ENCODE measurements at places on chromosomes 5 and 9.

DNA sequence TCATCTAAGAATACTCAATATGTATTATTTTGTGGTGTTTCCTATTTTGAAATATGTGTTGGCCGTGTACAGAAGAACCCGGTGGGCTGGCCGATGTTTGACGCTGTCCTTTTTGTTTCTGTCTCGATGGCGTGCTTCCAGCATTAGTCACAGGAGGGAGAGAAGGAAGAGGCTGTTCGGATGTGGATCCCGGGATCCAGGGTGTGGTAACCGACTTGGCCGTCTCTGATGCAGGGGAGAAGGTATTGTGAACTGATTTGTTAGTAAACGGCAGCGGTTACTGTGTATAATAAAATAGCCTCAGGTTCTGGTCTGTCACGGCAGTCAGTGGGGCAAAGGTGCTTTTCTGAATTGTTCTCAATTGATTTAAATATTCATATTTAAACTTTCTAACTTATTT is 275.0 kb downstream of the ARHGEF28 start:
- no peak for DNase-seq

DNA sequence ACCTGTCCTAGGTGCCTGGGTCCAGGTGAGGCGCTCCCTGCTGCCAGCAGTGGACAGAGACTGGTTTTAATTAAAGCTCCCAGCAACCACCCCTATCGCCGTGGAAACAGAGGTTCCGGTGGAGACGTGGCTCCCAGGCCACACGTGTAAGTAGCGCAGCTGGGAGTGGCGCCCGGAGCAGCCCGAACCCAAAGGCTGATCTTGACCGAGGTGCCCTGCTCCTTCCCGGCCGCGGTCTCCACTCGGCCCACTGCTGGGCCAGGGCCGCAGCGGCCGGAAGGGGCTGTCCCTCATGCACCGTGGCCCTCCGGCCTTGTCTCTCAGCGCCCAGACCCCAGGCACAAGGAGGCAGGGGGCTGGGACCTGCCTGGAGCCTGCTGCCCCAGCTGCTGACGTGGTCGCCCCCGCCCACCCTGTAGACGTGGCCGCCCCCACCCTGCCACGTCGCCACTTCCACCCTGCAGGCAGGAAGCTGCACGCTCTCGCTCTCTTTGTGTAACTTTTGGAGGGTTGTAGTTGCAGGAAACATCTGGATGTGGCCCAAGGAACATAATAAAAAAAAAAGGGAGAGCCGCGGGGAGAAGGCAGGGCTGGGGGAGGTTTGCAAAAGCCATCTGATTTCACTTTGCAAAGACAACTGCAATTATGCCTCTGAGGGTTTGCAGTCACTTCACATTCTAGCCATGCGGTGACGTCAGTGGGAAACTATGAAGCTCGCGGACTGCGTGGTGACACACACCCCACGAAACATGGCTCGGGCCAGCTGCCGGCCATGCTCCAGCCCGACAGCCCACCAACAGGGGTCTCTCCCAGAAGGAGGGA is 129.9 kb downstream of the RXRA start:
- DNase-seq = peak; percentile 96

DNA sequence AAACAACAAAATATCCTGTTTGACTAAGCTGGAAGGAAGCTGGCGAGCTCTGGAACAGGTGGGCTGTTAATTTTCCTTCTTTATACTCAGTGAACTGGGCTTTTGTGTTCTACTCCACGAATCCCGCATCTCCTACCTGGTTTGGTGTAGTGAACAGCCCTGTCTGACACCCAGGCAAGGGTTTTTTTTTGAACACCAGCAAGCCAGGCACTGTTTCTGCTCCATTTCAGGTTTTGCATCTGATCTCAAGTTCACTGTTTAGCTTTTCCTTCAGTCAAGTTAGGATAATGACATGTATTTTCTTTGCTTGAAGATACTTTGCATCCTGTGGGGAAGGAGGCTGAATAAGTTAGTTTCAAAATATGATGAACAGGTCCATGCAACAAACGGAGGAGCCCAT is 204.5 kb downstream of the SEMA6A start:
- no peak for DNase-seq

- DNase-seq = no peak
Observed at GRCh38 chr9:8751406-8751930, 951.9 kb upstream of the DMAC1 start.

DNA sequence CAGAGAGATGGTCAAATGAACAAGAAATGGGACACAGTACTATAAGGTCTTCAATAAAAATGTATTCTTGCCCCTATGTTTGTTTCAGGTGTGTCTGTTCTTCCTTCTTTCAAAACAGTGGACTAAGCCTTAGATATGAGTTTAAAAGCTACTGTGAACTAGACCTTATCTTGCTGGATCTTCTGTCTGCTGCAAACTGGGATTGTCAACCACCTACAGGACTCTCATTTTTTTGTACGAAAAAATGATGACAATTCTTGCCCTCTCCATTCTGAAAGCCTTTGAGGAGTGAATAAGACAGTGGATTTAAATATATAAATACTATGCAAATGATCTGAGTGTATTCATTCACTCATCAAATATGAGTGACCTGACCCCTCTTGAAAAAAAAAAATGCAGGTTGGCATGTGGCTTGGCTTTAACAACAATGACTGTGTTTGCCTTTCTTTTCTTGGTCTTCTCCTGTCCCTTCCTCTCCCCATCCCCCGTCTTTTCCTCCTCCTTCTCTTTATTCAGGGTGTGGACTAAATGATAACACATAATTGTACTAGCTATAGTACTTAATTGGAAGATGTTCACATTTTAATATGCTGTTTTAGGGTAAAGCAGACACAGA is 235.5 kb upstream of the TRIM32 start:
- no peak for DNase-seq

DNA sequence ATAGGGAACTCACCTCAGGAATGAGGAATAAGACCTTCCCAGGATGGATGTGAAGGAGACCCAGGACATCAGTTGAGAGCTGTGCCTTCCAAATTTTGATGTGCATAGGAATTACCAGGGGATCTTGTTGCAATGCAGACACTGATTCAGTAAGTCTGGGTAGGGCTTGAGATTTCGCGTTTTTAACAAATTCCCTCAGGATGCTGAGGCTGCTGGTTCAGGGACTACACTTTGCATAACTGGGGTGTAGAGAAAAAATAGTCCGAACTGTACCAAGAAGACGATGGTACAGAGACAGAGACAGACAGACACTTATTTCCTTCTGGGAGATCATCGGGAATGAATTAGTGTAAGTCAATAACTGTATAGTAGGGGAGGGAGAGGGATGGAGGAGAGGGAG is 82.3 kb upstream of the FREM1 start:
- no peak for DNase-seq

- no peak for DNase-seq
Observed at GRCh38 chr5:139797335-139797734, 1.7 kb downstream of the PSD2 start.

DNA sequence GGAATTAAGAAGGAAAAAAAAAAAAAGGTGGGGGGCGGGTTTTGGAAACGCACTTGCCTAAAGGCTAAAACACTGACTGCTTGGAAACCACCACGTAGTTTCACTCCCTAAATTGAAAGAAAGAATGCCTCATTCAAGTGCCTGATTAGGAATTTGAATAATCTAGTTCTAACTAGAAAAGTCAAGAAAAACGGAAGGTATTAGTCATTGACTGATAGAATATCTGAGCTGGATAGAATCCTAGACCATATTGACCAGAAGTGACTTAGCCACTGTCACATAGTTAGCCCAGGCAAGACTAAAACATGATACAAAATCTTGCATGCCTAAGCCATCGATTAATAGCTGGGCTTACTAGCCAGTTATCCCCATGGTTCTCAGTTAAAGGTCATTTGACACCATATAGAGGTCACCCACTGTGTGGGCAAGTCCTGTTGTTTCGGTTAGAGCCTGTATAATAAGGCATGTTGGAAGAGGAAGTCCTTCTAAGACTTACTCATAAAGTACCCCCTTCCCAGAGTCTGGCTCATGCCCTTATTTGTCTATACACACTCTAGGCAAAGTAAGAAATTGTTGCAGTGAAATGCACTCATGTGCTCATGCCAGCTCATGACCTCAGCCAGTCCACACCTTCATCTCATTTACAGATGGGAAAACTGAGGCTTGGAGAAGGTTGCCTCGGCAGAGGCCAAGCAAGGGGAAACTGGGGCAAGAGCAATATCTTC is 40.2 kb downstream of the SH3RF2 start:
- DNase-seq = no peak

GRCh38 chr5:75265731-75266130 is 29.1 kb upstream of the ANKRD31 start:
- DNase-seq = peak; percentile 7

- no peak for DNase-seq
Observed at GRCh38 chr5:85951707-85952210, 666.0 kb upstream of the COX7C start.

DNA sequence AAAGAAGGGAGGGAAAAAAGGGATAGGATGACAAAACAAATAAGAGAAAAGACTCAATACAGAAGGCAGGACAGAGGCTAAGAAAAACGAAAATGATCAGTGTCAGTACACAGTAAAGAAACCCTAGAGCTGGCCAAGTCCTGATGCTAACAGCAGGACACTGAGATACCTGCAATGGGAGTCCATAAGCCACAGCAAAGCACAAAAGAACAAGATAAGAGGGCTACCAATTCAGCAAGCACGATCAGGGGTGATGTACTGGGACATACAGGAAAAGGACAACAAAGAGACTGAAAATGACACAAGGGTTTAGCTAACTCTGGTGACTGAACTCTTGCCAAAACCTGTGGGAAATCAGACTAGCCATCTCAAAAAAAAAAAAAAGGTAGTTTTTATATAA is 1072.6 kb upstream of the COX7C start:
- DNase-seq = no peak

DNA sequence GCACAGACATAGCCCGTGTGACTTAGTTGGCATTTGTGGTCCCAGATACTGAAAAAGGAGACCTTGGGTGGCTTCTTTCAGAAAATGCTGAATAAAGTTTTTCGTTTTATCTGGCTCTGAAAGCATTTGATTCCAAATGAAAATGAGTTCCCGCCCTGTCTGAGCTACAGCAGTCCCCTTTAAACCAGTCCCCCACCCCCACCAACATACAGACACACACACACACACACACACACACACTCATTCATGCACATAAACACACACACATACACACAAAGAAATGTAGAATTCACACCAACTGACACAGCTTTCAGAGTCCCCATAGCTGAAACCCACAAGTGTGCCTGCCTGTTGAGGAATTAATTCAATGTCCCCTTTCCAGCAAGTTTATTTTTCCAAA is 97.0 kb upstream of the SMARCA2 start:
- DNase-seq = no peak

DNA sequence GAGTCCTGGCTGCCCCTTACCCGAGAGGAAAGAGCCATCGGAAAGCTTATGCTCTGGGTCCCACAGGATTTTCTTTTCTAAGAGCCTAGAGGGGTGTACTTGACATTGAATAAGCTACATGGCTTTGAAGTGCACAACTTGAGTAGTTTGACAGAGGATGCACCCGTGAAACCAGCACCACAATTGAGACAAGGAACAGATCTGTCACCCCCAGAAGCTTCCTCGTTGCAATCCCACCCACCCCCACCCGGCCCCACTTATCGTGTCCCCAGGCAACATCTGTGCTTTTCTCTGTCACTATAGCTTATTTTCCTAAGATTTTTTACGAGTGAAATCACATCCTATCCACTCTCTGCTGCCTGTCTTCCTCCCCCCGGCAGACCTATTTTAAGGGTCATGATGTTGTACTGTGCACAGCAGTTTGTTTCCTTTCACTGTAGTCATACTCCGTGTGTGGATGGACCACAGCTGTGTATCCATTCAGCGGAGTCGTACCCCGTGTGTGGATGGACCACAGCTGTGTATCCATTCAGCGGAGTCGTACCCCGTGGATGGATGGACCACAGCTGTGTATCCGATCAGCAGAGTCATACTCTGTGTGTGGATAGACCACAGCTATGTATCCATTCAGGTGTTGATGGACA is 8.8 kb upstream of the FCN2 start:
- no peak for DNase-seq

DNA sequence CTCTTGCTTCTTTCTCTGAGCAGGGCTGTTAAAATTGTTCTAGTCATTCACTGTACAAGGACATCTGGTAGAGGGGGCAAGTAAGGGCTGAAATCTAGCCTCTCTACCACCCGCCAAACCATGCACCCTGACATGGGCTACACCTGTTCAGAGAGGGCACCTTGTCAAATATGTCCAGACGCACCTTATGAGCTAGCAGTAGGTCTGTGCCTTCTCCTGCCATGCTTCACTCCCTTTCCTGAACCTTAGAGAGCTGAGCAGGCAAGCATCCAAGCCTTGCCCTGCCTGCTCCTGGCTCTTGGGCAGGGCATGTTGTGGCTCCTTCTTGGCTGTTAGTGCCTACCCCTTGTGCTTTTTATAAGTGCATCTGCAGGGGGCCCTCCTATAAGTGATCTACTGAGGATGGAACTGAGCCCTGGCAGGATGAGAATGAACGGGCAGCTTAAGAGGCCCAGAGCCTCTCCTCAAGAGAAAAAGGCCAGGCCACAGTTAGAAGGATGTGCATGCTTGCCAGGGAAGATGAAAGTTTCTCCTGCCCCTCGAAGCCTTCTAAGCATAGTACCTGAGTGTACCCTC is 3.8 kb upstream of the NEUROG1 start:
- no peak for DNase-seq

- no peak for DNase-seq
Observed at GRCh38 chr5:155485386-155485785, 471.8 kb downstream of the KIF4B start.

- peak; percentile 25 for DNase-seq
Observed at GRCh38 chr5:154519359-154519758, 41.3 kb upstream of the HAND1 start.

DNA sequence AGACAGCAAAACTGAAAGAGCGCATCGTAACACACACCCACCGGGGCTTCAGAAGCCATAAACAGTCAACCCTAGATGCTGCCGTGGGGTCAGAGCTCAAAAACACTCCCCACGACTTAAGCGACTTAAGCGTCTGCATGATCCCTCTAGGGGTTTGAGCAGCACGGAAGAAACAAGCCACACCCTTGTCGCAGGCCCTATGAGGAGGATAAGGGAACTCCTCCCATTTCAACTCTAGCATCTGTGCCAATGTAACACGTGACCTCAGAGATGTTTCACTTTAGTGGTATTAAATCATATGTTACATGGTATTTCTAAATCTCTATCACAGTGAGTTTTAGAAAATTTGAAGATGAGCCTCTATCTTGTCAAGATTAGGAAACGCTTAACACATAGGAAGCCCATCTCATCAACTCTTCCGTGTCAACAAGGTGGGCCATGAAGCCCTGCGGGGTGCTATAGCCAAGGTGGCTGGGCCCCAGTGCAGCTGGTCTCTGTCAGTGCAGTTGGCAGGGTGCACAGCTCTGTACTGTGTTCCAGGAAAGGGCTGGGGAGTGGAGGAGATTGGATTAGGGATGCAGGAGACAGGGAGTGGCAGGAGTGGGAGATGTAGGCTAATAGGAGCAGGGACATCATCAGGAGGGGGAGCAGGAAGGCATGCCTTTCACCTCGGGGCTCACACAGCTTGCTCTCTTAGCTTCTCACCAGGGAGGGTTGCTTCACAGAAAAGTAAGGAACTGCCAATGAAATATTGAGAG is 33.1 kb downstream of the ZCCHC9 start:
- DNase-seq = no peak

- DNase-seq = peak; percentile 68
Observed at GRCh38 chr5:1174122-1174936, 27.1 kb upstream of the SLC6A19 start.
